ENCODE measurements at places on chromosomes 4 and X. TPM values are rescaled to one million over a fixed set of nuclear protein-coding genes. Genes with fewer than 3 reads are reported as not detected.
A peak's percentile ranks its signal among the peaks of the same experiment; 100 is the strongest.

DNA sequence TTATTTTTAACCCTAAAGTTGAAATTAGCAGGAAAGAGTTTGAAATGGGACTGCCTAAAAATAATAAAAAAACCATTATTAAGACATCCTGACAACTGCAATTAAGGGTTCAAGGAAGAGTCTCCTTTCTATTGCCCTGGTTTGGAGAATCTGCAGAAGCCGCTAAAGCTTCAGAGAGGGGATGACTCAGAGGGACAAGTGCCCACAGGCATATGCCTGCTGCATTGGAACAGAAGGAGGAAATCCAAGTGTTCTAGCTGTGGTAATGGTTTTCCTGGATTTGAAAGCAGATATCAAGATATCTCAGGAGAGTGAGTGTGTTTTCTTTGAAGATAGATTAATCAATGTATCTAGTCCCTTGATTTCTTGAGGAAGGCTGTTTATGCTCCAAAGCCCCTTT lies 235.1 kb upstream of the TAPT1 start:
- DNase-seq, result no peak

Gene TENM3
- total RNA-seq, result 1.0 TPM

DNA sequence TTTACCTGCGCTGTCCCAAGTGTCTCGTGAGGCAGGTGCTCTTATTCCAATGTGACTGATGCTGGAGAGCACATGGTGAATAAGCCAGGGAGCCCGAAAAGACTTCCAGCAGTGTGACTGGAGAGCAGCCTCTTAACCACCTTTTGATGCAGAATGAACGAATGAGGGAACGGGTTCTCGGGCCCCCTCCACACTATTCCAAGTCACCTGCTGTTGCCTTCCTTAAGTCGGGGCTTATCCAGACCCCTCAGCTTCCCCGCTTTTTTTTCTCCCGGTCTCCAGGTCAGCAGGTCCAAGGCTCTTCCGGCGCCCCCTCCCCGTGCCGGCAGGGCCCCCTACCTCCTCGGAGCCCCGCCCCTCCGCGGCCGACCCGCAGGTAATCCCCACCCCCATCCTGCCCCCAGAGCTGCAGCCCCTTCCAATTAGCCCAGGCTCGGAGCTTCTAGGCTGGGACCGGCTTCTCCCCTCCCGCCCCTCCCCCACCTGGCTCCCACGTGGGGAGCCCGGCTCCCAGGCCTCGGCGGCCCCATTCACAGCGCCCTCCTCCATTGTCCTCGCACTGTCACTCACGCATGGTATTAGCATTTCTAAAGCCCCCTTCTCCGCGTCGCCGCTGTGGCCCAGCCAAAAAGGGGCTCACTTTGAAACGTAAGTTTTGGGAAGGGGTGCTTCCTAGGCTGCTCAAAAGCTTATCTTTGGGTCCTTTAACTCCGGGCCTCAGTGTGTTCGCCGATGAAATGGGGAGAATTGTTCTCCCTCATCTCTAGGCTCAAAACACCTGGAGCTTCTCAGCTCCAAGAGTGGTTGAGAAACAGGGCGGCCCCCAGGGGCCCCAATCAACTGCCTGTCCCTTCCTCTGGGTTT lies 56.2 kb upstream of the PJA1 start:
- no peak for DNase-seq

Gene TMPRSS11F
- not detected for total RNA-seq

GRCh38 chr4:48851651-48852050 lies 20.8 kb downstream of the OCIAD1 start:
- no peak for DNase-seq

GRCh38 chr4:23458054-23458453 lies 431.8 kb downstream of the PPARGC1A start:
- no peak for DNase-seq

GRCh38 chr4:119581190-119581873 lies 47.3 kb downstream of the PDE5A start:
- DNase-seq, result no peak

Gene SPANXN4
- not detected for total RNA-seq

GRCh38 chr4:106587558-106587957 lies 219.0 kb upstream of the GIMD1 start:
- DNase-seq, result no peak

DNA sequence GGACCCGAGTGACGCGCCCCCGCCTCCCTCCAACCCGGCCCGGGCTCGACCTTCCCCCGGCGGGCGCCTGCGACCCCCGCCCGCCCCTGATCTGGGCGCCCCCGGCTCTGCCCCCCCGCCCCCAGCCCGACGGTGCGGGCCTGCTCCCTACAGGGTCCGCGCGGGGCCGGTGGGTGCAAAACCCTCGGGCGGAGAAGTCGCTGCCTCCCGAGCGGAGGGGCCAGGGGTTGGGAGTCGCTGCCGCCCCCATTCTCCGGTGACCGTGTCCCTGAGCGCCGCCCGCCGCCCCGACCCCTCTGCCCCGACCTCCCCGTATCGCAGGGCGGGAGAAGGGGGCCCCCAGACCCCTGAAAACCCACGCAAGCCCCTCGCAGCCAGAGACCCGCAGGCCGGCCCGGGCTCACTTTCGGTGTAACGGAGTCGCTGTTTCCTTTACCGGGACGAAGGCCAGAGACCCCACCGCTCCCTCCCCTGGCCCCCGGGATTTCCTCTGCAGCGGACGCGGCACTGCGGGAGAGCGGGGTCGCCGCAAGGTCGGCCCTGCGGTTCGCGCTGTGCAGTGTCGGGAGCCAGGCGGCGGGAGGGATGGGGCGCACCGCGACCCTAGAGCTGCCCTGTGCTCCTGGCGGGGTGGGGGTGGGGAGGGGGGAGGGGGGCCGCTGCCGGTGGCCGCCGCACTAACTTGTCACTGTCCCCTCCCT lies 729 bp upstream of the CPLX1 start:
- DNase-seq, result peak; percentile 81

- DNase-seq, result no peak
Observed at GRCh38 chr4:121096629-121097028, 24.3 kb upstream of the NDNF start.

Gene DGAT2L6
- not detected for total RNA-seq

All from upper lobe of left lung (tissue), 6 donors.